ENCODE measurements at places on chromosomes 5 and 9. TPM values are rescaled to one million over a fixed set of nuclear protein-coding genes. Genes with fewer than 3 reads are reported as not detected.

The SAXO1 gene
- total RNA-seq: 0.03 TPM

The SEMA6A gene
- total RNA-seq: 98.1 TPM

The PTGES gene
- 5.0 TPM for total RNA-seq

The GRAMD2B gene
- 18.8 TPM for total RNA-seq

The NR2F1-AS1 gene
- total RNA-seq: 29.5 TPM

DNA sequence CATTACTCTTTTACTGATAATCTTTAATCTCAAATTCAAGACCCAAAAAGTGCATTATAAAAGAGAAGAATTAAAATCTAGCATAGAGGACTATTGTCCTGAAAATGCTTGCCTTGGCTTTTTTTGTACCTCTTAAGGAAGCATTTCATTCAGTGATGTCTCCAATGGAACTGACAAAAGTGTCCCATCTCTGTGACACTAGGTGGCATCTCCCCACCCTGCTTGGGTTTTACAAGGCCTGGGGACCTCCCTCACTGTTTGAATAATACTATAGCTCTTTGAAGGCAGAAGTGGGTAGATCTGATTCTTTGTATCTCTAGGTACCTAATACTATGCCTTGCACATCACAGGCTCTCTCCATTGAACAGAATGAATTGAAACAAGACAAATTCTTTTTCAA is 180.6 kb downstream of the EPB41L4A start:
- no peak for DNase-seq

GRCh38 chr5:177985430-177986040 is 10.5 kb downstream of the PROP1 start:
- no peak for DNase-seq

GRCh38 chr5:90368454-90369246 is 40.9 kb downstream of the CETN3 start:
- no peak for DNase-seq

DNA sequence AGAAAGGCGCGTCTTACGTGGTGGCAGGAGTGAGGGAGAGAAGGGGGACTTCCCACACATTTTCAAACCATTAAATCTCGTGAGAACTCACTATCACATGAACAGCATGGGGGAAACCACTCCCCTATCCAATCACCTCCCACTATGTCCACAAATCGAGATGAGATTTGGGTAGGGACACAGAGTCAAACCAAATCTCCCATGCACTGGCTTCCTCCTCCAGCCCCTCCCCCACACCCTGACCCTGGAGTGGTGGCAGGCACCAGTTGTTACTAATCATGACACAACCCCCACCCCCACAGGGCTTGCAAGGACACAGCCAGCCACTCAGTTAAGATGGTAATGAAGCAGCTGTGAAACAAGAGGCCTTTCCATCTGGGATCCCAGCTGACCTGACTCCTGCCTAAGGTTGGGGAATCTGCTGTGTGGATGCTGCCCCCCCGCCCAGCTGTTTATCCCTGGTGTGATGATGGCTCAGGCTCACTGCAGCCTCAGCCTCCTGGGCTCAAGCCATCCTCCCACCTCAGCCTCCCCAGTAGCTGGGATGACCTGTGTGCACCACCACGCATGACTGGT is 57.1 kb upstream of the FUBP3 start:
- DNase-seq: no peak

GRCh38 chr5:87394411-87395165 is 18.1 kb downstream of the CCNH start:
- no peak for DNase-seq

DNA sequence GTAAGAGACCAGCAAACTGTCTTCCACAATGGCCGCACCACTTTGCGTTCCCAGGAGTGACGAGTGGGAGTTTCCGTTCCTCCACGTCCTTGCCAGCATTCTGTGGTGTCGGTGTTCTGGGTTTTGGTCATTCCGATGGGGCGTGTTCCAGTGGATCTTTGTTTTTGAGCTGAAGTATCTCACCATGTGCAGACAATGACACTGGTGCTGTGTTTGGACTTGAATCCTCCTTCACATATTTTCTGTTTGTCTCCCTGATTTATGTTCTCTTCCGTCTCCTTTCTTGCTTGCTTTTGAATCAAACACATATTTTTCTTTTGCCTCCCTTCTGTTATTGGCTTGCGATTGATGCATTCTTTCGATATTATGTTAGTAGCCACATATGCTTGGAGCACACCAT is 60.8 kb upstream of the IRX4 start:
- no peak for DNase-seq

DNA sequence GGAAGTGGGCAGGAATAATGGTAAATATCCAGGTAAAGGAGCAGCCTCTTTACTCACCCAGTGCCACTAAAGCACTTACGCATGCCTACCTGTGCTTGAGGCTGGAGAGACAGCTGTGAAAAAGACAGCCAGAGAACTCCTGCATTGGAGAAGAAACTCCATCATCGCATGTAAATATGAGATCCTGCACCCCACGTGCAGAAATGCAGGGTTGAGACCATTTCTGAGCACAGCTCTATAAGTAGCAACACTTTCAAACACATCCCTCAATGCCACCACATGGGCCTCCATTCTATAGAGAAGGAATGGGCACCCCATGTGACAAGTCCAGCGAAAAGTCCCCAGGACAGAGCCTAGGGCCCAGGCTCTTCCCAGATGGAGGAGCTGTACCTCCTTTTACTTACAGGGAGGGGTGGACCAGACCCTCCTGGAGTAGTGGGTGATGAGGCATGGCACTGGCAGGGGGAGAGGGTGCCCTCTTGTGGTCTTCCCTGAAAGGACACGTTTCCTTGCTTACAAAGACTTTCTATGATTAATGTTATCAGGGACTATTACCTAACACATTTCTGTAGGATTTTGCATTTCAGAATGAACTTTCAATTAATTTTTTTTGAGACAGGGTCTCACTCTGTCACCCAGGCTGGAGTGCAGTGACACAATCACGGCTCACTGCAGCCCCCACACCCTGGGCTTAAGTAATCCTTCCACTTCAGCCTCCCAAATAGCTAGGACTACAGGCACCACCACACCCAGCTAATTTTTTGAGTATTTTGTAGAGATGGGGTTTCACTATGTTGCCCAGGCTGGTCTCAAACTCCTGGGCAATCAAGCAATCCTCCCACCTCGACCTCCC is 55.3 kb upstream of the IL17B start:
- DNase-seq: no peak

DNA sequence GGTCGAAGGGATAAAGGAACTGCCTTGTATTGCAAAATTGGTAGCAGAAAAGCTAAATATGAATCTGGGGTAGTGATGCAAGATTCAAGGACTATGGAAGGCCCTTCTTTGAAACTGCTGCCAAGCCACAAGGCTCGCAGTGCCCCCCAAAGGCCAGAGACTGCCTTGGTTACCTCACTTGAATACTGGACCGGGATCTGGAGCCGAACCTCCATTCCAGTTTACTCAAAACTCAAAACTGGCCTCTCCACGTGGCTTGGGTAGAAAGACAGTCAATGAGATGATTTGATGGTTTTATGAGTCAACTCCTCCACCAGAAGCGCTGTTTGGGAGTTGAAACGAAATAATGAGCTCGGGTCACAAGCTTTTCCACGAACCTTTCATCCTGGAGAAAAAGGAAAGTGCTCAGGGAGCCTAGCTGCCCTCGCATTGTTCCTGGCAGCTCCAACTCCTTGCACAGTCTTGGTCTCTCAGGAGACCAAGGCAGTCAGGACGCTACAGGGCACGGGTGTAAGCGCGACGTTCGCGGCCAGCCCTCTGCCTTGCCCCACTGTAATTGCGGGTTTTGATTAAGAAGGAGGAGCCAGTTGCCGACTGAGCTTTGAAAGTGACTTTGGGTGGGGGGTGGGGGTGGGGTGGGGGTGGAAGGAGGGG is 2.8 kb downstream of the ST8SIA4 start:
- peak; percentile 29 for DNase-seq

DNA sequence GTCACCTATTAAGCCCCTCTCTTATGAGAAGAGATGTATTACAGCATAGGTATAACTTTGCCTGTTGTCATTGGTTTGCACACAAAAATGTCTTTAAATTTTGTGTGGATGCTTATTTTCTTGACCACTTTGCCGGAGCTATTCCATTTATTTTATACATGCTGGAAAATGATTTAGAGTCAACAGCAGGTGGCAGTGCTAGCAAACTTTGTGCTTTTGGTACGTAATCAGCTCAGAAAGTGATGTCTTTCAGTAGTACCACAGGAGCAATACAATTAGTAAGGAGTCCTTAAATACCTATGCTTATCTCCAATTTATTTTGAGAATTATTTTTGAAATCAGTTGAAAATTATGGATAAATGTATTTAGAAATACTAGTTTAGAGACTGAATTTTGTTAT is 19.8 kb upstream of the NUDT12 start:
- DNase-seq: no peak

DNA sequence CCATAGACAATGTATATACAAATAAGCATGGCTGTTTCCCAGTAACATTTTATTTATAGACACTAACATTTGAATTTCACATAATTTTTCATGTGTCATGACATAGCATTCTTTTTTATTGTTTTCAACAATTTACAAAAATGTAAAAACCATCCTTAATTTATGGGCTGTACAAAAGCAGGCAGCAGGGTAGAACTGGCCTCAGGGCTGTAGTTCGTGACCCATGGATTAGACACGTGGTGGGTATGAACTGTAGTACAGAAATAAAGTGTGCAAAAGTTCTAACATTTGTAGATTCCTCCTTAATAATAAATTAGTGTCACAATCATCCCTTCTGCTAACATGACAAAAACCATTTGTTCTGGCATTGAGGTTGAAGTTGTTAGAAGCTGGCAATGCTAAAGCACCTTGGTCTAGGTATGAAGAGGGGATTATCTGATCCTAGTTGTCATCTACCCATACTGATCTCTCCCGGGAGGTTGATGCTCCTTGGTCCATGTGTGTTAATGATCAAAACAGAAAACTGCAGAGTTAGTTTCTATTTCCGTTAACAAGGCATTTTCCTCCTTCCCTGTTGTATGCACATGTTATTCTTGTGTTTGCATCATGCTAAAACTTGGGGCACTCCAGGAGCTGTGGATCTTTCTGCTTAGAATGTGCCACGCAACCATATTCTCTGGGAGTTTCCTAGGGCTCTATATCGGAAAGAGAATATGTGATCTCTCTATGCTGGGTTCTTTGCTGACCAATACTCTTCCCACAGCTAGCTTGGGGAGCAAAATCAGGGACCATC is 917.6 kb downstream of the TLE1 start:
- DNase-seq: no peak

DNA sequence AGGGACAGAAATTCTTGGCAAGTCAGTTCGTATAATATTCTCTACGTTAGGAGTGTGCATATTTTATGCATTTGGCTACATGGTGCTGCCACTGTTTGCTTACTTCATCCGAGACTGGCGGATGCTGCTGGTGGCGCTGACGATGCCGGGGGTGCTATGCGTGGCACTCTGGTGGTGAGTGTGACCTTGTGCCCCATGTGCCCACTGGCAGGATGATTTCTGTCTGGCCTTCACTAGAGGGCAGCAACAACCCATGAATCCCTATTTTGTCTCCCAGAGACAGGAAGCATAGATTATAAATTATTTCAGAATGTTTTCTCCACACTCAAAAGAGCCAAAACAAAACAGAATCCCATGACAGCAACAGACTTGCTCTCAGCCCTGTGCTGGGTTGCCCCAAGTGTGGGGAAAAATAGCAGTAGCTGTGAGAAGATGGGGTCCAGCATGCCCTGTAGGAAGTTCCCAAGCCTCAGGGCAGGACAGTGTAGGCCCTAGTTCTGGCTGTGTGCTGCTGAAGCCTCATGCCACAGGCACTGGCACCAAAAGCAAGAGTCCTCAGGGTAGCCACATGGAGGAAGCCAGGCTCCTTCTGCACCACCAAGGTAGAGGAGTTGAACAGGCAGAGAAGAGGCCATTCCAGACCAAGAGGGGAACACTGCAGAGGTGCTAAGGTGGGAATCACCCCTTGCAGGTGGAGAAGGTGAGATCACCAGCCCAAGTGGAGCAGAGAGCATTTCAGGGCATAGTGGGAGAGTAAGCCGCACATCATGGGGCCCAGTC is 16.0 kb downstream of the SLC22A5 start:
- DNase-seq: peak; percentile 65

- DNase-seq: no peak
Observed at GRCh38 chr5:135660826-135661575, 82.2 kb upstream of the CXCL14 start.

DNA sequence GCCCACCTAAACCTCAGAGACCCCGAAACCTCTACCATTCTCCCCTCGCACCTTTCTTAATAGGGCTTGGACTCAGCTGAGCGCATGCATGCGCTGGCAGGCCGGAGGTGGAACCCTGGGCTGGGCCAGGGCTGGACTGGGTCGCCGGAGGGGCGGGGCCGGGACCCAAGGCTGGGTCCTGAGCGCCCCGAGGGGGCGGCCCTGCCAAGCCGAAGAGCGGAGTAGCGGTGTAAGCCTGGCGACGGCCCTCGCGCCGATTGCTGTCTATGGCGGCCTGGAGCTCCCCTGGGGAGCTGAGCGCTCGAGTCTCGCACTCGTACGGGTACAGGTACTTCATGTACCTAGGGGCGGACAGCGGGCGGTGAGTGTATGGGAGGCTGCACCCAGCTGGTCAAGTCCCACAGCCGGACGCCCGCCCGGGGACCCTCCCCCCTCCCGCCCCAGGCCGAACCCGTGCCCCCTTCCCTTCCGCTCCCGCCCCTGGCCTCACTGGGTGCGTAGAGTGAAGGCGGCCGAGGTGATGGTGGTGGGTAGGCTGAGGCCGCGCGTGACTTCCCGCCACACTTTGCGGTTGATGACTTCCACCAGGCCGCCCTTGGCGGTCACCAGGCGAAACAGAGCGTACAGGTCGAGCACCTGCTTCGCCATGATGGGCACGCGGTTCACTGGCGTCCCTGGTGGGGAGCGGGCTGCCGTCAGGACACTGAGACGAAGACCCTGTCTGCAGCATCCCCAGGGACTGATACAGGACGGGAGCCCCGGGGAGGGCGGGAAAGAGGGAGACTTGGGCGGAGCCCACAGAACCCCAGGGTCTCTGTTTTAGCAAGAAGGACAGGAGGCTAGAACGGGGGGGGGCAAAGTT is 3.3 kb upstream of the DCTN3 start:
- no peak for DNase-seq

GRCh38 chr9:4192450-4192849 is 107.4 kb downstream of the GLIS3 start:
- no peak for DNase-seq

GRCh38 chr9:91033797-91034196 is 232.2 kb downstream of the SYK start:
- DNase-seq: no peak

DNA sequence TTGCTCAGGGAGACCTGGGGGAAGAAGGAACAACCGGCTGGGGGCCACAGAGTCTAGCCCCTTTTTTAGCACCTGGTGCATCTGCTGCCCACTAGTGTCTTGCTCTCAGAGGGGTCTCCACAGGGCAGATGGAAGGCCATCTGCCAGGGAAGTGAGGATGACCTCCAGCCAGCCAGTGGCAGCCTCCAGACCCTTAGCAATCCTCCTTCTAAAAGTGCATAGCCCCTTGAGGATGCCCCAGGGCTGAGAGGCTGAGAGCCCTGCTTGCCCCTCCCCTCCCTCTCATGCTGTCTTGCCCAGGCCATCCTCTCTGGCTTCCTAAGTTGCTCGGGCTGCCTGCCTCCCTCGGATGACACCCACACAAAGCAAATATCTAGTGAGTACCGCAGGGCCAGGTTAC is 81.5 kb upstream of the PANK3 start:
- DNase-seq: no peak

- no peak for DNase-seq
Observed at GRCh38 chr5:73280386-73280785, 107.4 kb downstream of the TMEM174 start.
